Epithelial cell of esophagus (primary cell): ENCODE measurements at places on chromosomes 2 and 18.

DNA sequence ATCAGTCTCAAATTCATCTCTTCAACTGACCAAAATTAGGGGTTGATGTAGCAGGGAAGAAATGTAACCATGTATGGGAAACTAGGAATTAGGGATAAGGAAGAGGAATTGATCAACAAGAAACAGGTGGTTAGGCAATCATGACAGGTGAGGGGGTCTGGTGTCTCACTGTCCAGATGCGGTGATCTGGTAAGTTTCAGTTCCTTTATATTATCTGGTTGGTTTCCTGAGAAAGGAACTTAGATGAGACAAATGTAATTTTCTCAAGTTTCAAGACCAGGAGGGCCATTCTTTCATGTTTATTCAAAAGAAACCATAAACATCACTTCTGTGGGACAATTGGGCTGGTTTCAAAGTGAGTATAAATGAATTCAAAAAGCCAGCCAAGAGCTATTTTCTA, 306.2 kb upstream of the KCNJ3 start:
- no peak for DNase-seq

- no peak for DNase-seq
Observed at GRCh38 chr2:183185534-183185933, 61.3 kb downstream of the NUP35 start.

- no peak for DNase-seq
Observed at GRCh38 chr2:70505613-70506391, 47.8 kb downstream of the TGFA start.

GRCh38 chr2:10817413-10817812, 4.8 kb upstream of the PDIA6 start:
- DNase-seq: peak; percentile 27

DNA sequence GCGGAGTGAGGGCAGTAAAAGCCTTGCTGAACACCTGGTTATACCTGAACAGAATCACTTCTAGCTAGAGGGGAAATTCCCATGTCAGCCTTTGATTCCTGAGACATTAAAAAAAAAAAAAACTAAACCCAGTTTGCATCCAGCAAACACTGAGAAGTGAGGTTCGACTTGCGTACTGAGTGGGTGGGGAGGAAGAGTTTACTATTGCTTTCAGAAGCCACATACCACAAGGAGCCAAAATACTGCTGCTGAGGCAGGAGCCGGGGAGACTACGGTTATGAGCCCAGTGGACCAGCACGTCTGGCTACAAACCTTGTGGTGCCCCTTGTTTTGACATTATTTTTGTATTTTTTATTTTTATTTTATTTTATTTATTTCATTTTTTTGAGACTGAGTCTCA, 2.7 kb downstream of the COLEC11 start:
- DNase-seq: no peak

- peak; percentile 8 for DNase-seq
Observed at GRCh38 chr18:42069036-42069435, 114.0 kb downstream of the PIK3C3 start.

DNA sequence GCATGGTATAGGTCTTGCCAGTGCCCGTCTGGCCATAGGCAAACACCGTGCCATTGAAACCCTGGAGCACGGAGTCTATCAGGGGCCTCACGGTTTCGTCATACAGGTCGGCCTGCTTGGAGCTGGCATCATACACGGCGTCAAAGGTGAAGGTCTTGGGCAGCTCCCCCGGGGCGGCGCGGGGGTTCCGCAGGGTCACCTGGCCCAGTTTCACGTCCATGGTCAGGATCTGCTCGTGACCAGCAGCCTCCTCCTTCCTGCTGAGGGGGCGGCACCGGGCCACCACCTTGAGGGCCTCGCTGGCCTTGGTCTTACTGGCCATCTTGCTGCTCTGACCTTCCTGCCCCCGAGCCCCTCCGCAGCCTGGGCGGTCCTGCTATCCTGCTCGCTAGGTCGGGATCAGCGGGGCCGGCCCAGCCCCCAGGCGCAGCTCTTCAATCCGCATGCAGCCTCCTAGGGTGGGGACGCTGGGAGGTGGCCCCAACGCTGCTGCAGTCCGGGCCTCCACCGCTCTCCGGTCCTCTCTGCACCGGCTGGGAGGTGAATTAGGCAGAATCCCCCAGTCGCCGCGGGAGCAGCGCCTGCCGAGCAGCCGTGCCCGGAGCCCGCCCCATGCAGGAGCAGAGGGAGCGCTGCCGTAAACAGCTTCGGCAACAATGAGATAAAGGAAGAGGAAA, 563 bp downstream of the KIF3C start:
- DNase-seq: no peak

GRCh38 chr18:31436825-31437224, 10.7 kb upstream of the DSG3 start:
- DNase-seq: peak; percentile 56
